Left lung (tissue), 14 donors: ENCODE measurements at places on chromosomes 16 and 17. TPM values are rescaled to one million over a fixed set of nuclear protein-coding genes. Genes with fewer than 3 reads are reported as not detected.
A peak's percentile ranks its signal among the peaks of the same experiment; 100 is the strongest.

- no peak for DNase-seq
These were observed 20.4 kb upstream of the YPEL2 start for GRCh38 chr17:59311051-59311468.

GRCh38 chr17:56085576-56086267 is 67.6 kb upstream of the ANKFN1 start:
- DNase-seq: no peak

GRCh38 chr17:3978421-3979289 is 14.4 kb upstream of the ATP2A3 start:
- no peak for DNase-seq

TP53TG3 gene
- polyA plus RNA-seq: not detected

DNA sequence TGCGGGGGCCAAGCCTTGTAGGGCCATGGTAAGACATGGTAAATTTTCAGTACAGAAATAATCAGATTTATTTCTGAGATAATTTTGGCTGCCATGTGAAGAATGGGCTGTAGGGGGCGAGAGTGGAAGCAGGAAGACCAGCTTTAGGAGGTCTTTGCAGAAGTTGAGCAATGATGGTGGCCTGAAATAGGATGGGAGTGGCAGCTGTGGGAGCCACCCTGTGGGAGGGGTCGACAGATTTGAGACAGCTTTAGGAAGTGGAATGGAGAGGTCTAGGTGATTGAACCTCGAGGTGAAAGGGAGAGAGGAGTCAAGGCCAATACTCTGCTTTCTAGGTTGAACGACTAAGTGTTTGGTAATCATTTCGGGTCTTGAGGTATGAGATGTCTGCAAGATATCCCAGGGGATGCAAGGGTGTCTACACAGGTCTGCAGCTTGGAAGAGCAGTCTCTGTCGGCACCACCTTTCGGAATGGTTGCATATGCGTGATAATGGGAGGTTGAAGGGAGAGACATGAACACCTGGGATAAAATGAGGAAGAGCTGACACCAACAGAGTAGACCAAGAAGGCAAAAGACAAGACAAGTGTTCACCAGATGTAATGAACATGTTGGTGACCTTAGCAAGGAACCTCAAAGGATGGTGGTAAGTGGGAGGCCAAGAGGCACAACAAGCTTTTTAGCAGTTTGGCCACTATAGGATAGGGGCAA is 4.2 kb upstream of the ATXN7L3 start:
- no peak for DNase-seq

DNA sequence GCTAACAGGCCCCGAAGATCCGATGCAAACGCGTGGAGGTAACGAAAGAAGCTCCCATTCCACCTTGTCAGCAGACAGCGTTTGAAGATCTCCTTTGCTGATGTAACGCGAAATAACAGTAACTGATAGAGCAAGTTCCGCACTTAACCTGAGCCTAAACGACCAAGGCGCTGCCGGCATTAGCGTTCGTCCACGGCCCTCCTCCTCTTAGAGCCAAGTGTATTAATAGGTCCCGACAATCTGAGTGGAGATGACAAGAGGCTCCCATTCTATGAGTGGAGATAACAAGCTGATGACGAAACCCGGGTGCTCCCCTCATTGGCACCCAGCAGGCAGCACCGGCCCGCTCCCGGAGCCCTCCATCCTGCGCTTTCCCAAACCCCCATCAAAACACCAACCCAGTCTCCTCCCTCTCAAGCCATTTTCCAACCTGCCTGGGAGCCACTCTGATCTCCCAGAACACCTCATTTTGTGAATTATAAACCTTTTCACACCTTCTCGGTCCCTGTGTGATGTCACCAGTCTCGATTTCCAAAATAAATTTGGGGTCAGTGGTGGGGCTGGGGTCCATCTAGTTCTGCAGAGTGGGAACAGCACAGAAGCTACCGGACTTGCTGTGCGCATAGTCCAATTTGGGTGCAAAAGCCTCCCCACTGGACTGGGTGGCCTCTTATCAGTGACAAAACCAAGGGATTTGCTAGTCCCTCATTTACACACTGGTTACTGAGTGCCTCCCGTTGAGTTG is 35.4 kb upstream of the ARL4D start:
- DNase-seq: no peak

SLC16A6 gene
- 0.77 TPM for polyA plus RNA-seq

- no peak for DNase-seq
These were observed 12.0 kb downstream of the LITAFD start for GRCh38 chr16:8893976-8894690.

DNA sequence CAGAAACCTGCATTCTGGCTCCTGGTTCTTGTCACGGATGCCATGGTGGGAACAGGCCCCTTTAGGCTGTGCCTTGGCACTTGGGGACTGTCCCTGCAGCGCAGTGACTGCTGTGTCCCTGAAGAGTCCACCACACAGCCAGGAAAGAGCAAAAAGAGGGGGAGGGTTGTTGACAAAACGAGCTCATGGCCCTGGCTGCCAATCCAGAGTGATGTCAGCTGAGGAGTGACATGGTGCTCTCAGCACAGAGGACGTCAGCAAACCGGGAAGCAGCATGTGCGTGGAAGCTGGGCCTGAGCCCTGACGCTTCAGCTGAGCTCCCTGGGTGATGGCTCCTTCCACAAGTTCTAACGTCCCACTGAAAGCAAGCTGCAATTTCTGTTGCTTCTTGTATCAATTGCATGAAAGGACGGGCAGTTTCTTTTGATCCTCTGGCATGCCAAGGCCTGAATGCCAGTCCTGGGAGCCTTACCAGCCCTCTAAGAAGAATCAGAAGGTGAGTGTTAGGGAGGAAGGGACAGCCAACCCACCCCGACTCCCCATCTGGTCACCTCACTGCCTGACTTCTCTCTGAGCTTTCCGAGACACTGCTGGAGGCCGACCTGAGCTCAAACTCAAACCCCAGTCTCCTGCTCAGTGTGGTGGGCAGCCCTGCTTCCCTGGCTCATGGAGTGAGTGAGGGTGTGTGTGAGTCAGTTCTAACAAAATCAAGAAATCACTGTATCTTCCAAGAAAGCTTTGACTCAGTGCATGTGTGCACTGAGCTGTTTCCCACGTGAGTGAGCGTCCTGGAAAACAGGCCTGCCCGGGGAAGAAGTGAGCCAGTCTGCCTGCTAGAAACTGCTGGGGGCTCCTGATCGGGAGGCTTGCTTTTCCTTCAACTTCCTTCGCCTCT is 14.7 kb upstream of the WNT3 start:
- no peak for DNase-seq

GRCh38 chr16:17155485-17155884 is 315.3 kb downstream of the XYLT1 start:
- DNase-seq: no peak

CCL7 gene
- polyA plus RNA-seq: not detected

ZNF385C gene
- polyA plus RNA-seq: 2.7 TPM

CLEC18A gene
- 0.69 TPM for polyA plus RNA-seq

- peak; percentile 60 for DNase-seq
These were observed 8.5 kb upstream of the BAIAP2 start for GRCh38 chr17:81026266-81027036.

DNA sequence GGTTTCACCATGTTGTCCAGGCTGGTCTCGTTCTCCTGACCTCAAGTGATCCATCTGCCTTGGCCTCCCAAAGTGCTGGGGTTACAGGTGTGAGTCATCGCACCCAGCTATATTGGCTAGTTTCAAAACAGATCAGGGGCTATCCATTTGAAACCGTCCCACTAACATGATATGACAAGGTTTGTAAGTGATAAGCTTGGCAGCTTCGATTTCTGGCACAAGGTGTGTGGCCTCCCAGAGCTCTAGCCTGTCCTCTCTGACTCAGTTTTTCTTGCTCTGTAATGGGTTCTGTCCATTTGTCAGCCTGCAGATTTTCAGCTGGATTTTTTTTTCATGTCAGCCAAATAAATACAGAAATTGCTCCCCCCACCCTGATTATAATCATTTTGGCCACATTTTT is 31.8 kb upstream of the TENT4B start:
- no peak for DNase-seq

DNA sequence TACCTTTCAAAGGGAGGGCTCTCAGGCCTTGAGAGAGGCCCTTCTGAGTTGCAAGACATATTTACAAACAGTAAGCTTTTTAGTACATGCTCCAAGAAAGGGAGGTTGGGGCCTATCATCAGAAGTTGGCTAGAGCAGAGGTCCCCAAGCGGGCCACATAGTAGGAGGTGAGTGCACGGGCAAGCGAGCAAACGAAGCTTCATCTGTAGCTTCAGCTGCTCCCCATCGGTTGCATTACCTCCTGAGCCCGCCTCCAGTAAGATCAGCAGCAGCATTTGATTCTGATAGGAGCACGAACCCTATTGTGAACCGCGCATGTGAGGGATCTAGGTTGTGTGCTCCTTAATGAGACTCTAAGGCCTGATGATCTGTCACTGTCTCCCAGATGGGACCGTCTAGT is 26.2 kb downstream of the PRDM7 start:
- DNase-seq: no peak

GRCh38 chr16:81843243-81843582 is 64.1 kb downstream of the PLCG2 start:
- DNase-seq: no peak

GRCh38 chr16:11253995-11254912 is 1.8 kb downstream of the SOCS1 start:
- DNase-seq: no peak

GRCh38 chr17:41917679-41918313 is 955 bp downstream of the ACLY start:
- DNase-seq: peak; percentile 49

BTBD17 gene
- 1.2 TPM for polyA plus RNA-seq

DNA sequence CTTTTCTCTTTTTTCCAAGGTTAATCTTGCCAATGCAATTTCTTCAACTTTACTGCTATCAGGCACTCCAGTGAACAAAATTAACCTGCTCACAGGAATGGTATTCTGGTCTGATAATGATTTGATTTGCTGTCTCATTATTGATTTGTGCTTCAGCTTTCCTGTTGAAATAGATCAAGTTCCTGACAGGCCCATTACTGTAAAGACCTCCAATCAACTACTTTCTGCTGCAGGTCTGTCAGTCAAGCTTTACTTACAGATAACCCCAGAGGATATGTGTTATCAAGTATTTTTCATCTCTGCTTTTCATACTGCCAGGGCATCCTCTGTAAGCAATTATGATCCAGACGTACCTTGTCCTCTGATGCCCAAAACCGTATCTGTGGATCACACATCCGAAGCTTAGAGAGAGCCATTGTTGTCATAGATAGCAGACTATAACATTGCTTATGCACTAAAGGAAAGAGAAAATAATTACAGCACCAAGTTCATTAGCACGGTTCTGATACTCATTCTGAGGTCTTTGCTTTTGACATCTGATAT is 215.6 kb downstream of the PHKB start:
- no peak for DNase-seq

- no peak for DNase-seq
These were observed 629.0 kb upstream of the CDH8 start for GRCh38 chr16:62665269-62665668.

DNA sequence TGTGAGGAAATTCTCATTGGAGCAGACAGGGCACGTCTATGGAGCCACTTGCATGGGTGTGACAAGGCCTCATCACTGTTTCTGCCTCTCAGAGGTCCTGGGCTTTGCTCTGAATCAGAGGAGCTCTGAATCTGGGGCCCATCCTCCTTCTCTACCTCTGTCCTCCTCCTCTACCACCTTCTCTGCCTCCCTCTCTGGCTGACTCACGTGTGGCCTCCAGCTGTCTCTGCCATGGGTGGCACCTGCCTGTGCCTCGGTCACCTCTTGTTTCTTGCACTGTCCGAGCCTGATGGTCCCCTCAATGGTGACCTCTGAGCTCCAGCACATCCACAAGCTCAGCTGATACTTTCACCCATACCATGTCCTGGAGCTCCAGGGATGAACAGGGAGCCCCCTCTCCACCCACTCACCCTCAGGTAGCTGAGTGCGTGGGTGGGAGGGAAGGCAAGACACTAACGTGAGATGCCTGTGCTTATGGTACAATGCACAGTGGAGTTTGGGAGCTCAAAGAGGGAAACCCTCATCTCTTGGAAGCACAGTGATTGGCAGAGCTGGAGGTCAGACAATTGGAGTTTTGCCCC is 116.4 kb upstream of the CRHR1 start:
- DNase-seq: no peak

DNA sequence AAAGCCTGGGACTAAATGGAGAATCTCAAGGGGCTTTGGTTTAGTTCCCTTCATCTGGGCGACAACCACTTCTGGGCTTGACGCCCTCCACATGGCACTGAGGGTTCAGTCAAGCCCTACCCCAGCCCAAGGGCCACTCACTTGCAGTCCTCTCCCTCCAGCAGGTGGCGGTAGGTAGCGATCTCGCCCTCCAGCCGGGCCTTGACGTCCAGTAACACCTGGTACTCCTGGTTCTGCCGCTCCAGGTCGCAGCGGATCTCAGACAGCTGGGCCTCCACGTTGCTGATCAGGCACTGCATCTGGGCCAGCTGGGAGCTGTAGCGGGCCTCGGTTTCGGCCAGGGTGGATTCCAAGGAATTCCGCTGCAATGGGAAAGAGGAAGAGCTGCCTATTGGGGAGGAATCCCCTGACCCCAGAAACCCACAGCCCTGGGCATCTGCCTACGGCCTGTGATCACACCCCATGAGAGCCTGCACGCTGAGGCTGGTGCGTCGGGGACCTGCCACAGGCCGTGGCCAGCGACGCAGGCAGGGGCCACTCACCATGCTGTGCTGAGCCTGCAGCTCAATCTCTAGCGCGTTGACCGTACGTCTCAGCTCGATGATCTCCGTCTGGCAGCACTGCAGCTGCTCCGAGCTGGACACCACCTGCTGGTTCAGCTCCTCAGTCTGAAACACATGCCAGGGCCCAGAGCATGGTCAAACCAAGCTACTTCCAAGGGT is 2.7 kb downstream of the KRT36 start:
- DNase-seq: no peak

- no peak for DNase-seq
These were observed 9.8 kb upstream of the IL17C start for GRCh38 chr16:88628512-88628974.

GRCh38 chr17:77386502-77387192 is 245.9 kb downstream of the SEC14L1 start:
- no peak for DNase-seq

- no peak for DNase-seq
These were observed 44.1 kb downstream of the CYB5D2 start for GRCh38 chr17:4187076-4187475.

DNA sequence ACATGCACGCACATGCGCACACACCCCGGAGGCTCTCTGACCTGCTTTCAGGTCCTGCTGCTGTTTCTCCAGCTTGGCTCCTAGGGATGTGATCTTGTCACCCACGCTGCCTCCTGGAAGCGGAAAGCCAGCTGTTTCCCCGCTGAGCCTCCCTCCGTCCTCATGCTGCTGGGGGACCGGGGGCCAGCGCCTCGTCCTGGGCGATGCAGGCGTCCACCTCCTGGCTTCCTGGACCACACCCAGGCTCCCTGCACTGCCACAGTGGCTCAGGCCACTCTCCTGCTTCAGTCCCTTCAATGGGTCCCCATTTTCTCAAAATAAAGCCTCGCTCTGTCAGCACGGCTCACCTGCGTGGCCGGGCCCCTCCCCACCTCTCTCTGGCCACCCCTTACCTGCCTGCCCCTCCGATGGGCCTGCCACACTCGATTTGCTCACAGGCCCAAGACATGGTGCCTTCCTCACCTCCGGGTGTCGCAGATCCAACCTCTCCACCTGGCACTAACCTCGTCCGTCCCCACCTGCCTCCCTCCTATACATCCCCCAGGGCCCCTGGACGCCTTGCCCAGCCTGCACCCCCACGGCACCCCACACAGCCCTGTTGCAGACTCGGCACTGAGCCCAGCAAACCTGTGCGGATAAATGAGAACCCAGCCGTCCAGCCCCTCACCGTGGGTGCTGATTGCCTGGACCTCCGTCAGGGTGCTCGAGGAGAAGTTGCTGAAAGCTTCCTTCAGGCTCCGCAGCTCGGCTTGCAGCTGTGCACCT is 6.6 kb downstream of the ASGR2 start:
- no peak for DNase-seq

GRCh38 chr17:4032738-4033137 is 68.5 kb upstream of the ATP2A3 start:
- DNase-seq: no peak

- no peak for DNase-seq
These were observed 225.1 kb downstream of the ZNF423 start for GRCh38 chr16:49630783-49631182.

RAB37 gene
- 10.5 TPM for polyA plus RNA-seq
